ENCODE measurements at places on chromosomes 11 and 22.

DNA sequence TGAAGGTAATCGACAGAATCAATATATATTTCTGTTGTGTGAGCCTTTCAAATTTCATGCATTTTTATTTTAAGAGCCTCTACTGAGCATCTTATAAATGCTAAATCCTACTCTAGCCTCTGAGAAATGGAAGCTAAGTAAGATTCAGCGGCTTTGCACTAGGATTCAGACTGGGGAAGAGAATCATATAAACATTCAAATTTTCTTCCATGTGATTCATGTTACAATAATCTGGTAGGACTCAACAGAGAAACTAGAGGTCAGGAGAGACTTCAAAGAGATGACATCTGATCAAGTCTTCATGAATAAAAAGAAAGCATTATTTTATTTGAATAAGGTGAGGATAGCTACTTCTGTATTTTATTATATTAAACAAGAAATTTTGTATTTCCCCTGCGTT is 538.9 kb downstream of the DLG2 start:
- DNase-seq = no peak

- no peak for DNase-seq
Observed at GRCh38 chr11:114059984-114060391, 477 bp downstream of the ZBTB16 start.

DNA sequence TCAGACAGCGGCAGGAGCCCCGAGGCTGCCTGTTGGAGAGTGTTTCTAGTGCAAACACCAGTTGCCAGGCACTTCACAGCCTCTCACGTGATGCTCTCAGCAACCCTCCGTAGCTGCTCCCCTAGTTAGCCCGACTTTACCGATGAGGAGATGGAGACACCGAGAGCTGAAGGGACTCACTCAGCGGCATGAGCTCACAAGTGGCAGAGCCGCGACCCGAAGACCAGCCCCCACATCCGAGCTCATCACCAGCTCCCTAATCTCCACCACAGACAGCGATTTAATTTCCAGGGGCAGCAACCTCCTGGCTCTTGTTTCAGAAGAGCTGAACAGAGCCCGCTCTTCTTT is 28.7 kb upstream of the RTL6 start:
- no peak for DNase-seq

GRCh38 chr11:74927496-74927895 is 21.4 kb downstream of the XRRA1 start:
- no peak for DNase-seq

DNA sequence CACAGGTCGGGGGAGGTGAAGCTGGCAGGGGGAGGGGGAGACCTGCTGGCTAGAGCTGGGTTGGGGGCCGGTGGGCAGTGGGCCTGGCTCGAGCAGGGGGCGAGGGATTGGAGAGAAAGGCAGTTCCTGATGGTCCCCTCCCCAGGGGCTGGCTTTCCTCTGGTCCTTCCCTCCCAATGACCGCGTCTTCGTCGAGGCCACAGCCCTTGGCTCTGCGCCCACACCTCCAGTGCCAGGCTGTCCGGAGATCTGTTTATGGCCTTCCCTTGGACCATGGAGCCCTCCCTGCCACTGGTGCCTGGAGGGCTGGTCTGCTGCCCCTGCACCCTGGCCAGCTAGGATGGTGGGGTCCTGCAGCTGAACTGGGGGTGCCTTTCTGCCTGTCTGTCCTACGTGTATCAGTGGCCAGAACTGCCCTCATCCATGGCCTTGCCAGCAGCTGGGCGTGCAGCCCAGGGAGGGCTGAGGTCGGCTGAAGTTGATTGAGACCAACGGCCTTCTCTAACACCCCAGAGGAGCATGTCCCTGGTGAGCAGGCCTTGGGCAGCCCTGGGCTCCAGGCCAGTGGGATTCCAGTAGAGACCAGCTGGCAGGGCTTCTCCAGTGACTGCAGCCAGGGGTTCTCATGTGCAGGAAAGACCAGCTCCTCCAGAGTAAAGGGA is 12.3 kb downstream of the TANGO2 start:
- no peak for DNase-seq

DNA sequence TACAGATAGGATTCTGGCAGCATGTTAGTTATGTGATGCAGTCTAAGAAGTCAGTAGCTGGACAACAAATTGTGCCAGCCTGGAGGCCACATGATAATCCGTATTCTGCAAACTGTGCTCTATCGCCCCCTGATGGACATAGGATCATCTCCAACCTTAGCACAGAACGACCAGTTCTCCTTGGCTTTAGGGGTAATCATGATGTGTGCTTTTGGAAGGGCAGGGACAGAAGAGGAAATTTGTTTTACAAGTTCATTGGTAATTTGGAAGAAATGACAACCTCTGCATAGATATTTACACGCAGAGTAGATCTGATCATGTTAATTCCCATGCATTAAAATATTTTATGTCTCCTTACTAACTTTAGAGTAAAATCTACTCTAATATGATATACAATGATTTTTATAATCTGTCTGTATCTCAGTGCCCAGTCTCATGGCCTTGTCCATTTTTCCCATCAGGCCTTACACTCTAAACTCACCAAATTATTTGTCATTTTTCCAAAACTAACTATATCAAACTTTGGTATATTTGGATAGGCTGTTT is 12.1 kb downstream of the OR10D3 start:
- DNase-seq = peak; percentile 11

DNA sequence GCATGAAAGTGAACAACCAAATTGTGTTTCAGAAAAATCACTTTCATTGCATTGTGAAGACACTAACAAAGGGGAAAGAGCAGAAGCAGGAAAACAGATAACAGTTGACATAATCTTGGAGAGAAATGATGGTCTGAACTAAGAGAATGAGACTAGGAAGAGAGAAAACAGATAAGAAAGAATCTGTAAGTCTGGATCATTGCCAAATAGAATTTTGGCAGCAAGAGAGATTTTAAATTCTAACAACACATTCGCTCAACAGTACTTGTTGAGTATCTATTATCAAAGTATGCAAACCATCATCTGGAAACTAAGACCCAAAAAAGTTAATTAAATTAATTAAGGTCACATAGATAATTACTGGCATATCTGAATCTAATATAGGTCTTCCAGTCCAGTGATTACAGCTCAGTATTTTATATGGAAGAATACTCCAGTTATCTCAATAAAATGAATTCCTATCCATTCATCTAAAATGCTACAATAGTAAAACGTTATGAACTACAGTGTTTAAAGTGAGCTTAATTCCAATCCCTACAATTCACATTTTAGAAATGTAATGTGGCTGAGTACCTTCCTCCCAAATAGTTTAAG is 166.7 kb upstream of the FAT3 start:
- DNase-seq = no peak

DNA sequence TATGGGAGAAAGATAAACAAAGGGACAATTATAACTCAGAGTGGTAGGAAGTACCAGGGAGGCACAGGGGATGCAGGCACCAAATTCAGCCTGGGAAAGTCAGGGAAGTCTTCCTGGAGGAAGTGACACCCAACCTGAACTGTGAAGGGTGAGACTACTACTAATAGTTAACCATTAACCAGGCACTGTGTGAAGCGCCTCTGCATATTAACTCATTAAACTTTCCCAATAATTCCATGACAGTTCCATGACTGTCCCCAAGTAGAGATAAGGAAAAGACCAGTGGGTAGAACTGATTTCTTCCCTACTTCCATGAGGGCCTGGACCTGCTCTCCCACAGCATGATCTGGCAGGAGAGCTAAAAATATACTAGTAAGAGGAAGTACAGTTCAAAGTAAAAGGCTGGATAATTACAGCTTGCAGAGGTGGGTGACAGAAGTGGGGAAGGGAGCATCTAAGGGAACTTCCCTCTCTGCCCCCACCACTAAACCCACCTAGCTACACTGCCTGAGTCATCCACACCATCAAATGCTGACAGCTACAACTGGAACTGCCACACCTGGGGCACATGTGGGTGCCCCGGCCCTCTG is 4.7 kb upstream of the AP1B1 start:
- DNase-seq = no peak

DNA sequence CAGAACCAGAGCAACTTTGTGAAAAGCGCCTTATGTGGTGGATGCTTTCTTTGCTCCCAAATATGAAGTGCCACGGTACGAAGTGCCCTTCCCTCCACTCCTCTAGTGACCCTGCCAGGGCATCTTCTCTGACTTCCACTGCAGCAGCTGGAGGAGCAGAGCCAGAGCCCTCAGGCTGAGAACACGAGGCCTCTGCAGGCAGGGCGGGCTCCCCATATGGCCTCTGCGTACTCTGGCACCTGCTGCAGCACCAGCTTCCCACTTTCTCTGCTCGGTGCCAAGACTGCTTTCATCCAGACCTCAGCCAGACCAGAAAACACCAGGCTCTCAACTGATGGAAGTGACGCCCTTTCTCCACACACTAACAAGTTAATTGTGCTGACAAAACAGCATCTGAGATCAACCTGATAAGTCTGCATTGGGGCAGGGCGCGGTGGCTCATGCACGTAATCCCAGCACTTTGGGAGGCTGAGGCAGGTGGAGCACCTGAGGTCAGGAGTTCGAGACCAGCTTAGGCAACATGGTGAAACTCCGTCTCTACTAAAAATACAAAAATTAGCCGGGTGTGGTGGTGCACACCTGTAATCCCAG is 12.8 kb downstream of the UFD1 start:
- DNase-seq = no peak

DNA sequence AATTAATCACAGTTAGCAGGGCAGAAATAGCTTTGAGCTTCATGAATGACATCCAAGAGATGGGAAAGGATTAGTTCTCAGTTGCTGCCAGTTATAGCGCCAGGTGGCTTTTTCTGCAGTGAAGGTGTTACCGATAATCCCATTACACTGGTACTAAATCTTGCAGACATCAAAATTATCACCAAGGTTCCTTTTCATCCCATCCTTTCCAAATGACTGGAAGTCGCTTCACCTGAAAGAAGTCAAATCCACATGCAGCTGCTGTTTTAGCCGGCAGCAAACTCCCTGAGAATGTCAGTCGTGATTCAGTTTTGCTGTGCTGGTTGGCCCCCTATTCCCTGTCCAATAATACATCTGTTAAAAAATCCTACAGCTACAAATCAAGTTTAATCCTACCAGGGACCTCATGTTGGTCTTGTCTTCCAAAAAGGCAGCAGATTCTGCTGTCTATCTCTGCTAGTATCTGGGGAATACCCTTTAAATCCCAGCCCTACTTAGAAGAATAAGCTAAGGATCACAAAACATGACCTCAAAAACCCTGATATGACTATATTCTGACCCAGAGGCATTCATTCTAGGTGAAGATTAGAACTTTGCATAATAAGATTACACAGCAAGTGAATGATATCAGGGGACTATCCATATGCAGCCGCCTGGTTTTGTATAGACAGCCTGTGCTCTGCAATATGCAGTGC is 31.7 kb downstream of the IMMP1L start:
- DNase-seq = no peak

GRCh38 chr22:38355275-38355674 is 38.0 kb upstream of the CSNK1E start:
- no peak for DNase-seq

DNA sequence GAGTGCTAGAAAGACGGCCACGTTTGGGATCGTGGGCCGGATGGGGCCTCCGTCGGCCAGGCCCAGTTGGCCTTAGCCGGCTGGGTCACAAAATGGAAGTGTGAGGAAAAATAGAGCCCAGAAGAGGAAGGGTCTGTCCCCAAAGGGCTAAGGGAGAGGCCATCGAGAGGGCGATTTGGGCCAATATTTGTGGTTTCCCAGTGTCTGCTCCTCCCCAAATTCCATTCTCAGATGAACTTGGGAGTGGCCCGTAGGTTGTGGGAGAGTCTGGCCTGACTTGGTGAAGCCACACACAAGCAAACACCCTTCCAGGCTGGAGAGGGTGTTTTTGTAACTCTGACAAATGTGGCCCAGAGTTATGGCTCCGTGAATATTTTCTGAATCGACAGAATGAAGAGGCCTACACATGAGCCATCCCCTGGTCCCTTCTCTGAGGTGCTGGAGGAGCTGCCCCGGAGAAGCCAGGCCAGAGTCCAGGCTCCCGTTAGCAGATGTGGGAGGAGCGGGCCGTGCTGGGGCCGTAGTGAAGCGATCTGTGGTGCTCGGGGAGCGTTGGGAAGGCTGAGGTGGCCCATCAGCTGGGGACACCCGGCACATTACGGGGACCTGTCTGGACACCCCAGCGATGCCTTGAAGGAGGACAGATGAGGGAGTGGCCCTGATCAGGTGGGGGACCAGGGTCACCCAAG is 73.5 kb upstream of the PPARA start:
- no peak for DNase-seq

GRCh38 chr11:133819746-133820315 is 25.5 kb downstream of the SPATA19 start:
- DNase-seq = no peak

DNA sequence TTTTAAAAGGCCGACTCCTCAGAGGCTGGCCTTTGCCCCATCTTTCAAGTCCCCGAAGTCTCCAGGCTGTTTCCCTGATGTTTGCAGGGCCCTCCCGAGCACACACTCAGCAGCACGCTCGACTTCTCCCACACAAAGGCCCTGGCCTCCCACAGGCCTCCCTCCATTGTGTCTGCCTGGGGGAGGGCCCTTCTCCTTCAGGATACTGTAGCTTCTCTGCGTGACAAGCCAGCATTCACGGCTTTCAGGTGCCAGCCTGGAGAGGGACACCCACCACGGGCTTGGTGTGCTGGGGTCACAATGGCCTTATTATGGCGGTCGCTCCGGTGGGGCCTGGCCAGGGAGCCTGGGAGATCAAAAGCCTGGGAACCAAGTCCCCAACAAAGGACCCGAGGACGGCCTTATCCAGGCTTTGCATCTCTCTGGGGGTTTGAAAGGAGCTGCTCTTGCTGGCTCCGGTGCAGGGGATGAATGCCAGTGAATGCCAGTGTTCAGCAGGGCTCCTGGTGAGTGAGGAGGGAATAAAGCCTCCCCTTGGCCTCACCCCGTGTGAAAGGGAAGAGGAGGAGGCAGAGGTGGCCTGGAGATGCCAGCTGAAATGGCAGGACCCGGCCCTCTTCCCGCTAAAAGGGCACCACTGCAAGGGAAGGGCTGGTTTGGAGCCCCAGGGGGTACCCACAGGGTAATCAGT is 55.0 kb downstream of the TRAF6 start:
- no peak for DNase-seq

GRCh38 chr22:42608823-42609361 is 5.8 kb downstream of the POLDIP3 start:
- DNase-seq = no peak

DNA sequence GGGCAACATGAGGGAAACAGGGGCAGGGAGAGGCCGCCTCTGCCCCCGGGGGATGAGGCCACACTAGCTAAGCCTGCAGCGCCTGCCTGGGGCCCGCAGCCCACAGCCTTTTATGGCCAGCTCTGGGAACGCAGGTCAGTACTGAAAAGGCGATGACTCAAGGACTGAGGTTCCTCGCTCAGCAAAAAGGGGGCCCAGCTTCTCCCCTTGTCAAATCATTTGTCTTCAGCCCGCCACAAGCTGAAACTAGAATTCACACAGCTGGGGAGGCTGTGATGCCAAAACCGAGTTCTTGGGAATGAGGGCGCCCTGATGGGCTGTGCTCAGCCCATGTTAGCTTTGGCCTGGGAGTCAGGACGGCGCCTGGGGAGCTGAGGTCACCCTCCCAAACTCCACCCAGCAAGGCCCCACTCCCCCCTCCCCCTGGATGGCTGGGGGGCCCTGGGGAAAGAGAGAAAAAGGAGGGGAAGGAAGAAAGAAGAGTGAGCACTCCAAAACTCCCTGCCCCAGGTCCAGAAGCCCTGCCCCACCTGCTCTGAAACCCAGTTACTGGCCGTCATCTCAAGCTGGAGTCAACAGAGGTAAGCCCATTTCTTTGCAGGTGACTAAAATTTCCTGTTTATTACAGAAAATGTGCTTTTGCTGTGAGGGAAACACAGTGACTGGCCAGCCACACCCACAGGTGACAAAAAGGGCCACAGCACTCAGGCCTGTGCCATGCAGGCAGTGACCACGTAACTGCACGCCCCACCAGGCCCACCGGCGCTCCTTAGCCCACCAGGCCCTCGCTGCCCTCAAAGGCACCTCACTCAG is 13.7 kb downstream of the EHD1 start:
- no peak for DNase-seq

Data from activated CD4-positive, alpha-beta T cell treated with anti-CD3 and anti-CD28 coated beads, Interleukin-2, amount 50 U/mL, for 4 hours (primary cell).